ENCODE measurements at places on chromosomes 11 and 22.
A peak's percentile ranks its signal among the peaks of the same experiment; 100 is the strongest.

- no peak for DNase-seq
Observed at GRCh38 chr11:85941380-85941973, 86.3 kb downstream of the CCDC83 start.

GRCh38 chr11:13781153-13781552 is 112.7 kb downstream of the FAR1 start:
- DNase-seq: no peak

GRCh38 chr11:112364962-112365481 is 104.4 kb upstream of the PLET1 start:
- DNase-seq: no peak

GRCh38 chr11:69636512-69637197 is 4.3 kb upstream of the CCND1 start:
- no peak for DNase-seq

DNA sequence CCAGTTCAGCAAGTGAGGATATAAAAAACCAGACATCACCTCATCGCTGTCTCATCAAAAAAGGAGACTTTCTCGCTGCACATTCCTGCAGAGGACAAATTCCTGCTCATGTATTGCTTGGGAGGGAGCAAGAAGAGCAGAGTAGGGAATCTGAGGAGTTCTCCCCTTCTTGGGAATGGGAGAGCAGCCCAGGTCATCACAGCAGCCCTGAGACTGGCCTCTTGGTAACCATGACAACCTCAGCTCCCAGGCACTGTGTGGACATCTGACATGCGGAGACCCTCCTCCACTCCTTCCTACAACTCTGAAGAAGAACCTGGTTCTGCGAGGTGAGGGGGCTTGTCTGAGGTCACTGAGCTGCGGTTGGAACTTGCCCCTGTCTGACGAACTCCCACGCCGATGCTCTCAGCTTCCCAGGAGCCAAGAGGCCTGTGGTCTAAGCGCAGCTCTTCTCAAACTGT is 17.9 kb downstream of the RFPL1 start:
- DNase-seq: no peak

GRCh38 chr11:63517156-63517555 is 11.3 kb downstream of the LGALS12 start:
- no peak for DNase-seq

DNA sequence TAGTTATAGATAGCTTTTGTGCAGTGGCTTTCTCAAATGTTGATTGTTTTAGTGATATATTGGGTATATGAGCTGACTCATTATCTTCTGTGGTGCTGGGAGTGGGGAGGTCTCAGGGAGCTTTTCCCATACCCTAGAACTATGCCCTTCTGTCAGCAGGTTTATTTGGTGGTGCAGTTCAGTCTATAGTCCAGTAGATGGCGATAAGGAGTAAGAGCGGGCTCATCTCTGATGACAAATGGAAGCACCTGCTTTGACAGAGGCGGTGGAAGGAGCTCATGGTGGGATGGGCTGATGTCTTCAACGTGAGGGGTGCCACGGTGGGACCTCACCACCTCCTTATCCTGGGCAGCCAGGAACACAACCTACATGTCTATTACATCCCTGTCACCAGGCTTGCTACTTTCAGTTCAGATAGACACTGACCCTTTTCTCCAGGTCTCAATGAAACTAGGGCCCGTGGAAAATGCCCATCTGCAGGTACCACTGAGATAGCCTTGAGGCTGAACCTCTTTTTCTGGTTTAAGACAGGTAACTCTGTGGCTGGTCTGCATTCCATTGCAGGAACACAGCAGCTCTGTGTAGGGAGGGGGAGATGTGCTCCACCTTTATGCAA is 13.0 kb upstream of the OR6A2 start:
- peak; percentile 21 for DNase-seq

GRCh38 chr11:33505093-33505492 is 195.5 kb downstream of the C11orf91 start:
- DNase-seq: no peak

- peak; percentile 88 for DNase-seq
Observed at GRCh38 chr11:57667117-57667735, 688 bp upstream of the ZDHHC5 start.

- DNase-seq: no peak
Observed at GRCh38 chr22:32557444-32557843, 82.8 kb downstream of the FBXO7 start.

DNA sequence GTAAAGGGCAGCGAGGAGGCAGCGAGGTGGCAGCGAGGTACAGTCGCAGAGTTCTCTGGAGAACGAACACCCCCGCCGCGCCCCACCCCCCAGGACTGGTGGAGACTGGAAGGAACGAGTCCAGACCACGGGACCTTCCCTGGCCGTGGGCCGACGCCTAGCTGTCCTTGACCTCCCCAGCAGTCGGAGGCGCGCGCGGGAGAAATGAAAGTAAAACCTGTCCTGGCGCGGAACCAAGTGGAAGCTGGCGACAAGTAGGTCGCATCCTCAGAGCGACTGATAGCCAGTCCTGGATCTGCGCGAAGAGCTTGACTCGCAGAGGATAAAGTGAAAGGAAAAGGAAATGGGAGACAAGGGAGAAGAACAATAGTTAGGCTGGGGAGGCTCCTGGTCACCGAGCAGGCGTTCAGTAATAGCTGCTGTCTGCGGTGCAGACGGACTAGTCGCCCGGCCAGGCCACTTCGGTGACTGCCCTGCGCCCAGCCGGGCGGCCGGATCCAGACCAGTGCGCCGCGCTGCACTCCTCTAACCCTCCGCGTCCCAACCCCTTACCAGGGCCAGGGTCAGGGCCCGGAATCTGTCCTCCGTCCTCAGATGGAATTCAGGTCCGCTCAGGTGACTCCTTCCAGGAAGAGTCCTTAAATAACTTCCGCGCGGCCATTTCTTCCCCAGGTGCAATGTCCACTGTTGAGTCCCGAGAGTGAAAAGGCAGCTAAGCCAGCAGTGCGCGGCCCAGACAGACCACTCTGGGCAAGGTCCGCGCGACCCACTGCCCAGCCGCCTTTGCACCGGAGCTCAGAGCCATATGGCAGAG is 1.9 kb upstream of the ADM start:
- no peak for DNase-seq

DNA sequence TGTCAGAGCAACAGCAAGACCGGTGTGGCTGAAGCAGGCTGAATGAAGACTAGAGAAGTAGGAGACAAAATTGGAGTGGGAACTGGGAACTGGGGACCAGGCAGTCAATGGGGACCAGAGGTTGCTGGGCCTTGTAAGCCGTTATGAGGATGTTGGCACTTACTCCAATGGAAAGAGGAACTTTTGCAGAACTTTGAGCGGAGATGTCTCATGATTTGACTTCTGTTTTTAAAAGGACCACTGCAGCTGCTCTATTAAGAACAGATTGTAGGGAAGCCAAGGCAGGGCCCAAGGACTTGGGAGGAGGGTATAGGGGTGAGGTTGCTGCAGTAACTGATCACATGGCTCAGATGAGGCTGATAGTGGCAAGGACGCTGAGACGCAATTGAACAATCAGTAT is 34.2 kb downstream of the IL18 start:
- no peak for DNase-seq

- DNase-seq: no peak
Observed at GRCh38 chr11:68216171-68216938, 3.3 kb upstream of the KMT5B start.

DNA sequence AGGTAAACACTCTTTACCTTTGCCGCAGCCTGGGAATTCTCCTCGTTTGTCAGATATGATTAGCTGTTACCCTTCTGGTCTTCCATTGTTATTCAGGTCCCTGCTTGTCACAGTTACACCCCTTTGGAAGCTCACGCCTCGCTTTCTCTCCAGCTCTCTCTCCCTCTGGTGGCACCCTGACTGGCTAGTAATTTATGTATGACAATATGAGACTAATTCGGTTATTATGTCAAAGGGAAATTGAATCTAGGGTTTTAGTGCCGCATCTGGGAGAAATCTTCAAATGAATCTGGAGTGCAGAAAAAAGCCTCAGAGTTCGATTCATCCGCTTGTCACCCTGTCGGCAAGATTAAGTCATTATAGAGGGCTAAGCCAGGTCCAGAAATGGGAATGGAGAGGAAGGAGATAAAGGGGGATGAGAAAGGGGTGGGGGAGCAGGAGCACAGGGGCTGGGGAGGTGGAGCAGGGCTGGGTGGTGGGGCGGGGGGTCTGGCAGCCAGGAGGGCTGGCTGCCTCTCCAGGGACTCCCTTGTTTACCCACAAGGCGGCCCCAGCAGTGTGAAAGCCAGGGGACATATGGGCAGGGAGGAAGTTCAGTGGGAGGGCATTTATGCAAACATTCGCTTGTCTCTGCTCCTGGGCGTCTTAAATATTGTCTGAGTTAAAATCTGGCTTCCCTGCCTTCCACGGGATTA is 179.0 kb upstream of the NECTIN1 start:
- no peak for DNase-seq

DNA sequence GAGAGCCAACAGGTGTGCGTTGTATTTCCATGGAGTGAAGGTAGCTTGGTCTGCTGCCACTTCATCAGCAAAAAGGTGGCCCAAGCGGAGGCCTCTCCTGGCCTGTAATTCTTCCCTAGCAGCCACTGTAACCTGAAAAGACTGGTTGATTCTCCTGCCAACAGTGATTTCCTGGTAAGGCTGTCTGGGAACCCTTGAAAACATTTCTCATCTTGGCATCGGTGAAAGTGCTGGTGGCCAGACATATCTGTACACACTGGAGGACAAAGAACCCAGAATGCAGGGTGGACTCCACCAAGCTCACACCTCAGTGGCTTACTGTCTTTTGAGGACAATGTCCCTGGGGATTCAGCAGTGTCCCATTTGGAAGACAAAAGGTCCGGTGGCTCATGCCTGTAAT is 128.0 kb downstream of the TRIM29 start:
- no peak for DNase-seq

GRCh38 chr11:80116796-80117195 is 676.0 kb upstream of the TENM4 start:
- DNase-seq: no peak

- DNase-seq: no peak
Observed at GRCh38 chr11:107605061-107606006, 14.4 kb downstream of the ELMOD1 start.

GRCh38 chr11:124889191-124890091 is 8.2 kb downstream of the ROBO4 start:
- no peak for DNase-seq

- no peak for DNase-seq
Observed at GRCh38 chr11:10878408-10879214, 20.8 kb upstream of the ZBED5 start.

DNA sequence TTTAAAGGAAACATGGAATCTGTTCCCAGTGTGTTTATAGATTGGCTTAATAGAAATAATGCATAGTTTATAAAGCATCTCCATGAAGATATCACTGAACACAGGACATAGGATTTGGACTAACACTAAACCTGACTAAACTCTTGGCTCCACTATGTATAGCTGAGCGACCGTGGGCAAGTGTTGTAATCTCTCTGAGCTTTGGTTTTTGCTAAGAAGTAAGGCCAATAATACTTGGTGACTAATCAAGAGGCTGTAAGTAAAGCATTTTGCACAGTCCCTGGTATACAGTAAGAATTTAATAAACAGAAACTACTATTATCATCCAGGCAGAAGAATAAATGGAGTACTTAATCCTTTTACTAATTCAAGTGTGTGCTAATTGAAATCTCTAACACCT is 125.5 kb upstream of the MTMR2 start:
- DNase-seq: no peak

- DNase-seq: no peak
Observed at GRCh38 chr22:23220485-23221350, 40.4 kb downstream of the BCR start.

DNA sequence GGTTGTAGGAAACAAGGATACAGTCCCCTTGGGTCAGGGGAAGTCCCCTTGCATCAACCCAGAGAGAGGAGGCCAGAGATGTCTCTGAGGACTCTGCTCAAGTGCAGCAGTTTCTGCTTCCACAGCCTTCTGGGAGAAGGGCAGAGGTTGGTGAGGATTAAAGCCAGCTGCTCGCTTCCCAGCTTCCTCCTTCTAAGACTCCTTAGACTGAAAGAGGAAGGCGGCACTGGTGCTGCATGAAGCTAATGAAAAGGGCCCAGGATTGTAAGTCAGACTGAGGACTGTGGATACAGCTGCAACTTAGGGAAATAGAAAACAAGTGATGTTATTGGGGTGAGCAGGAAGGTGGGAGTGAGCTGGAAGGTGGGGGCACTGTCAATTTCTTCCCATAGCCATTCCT is at the start of gene OR52K1:
TSS of gene OR52K1 (plus strand) at position 202 of the 400 bp plus-strand sequence. CDS start 6,255 bp downstream, outside the sequence.
- no peak for DNase-seq

- DNase-seq: no peak
Observed at GRCh38 chr11:128477811-128478210, 109.5 kb downstream of the ETS1 start.

Measured in activated T-cell treated with anti-CD3 and anti-CD28 coated beads for 24 hours (primary cell).